ENCODE measurements at places on chromosomes 7 and 10. TPM values are rescaled to one million over a fixed set of nuclear protein-coding genes. Genes with fewer than 3 reads are reported as not detected.

- no peak overlapping the region for H3K27ac ChIP-seq
- no peak for DNase-seq
- no peaks in the 10 kb centered on the region for H3K4me1 ChIP-seq
- H3K36me3 ChIP-seq, result no peaks in the 10 kb centered on the region
- no peaks in the 10 kb centered on the region for H3K27me3 ChIP-seq
- no peak overlapping the region for H3K4me3 ChIP-seq
These were observed 14.8 kb downstream of the COL13A1 start for GRCh38 chr10:69816521-69816920.

The UPK3B gene
- 1.7 TPM for total RNA-seq

DNA sequence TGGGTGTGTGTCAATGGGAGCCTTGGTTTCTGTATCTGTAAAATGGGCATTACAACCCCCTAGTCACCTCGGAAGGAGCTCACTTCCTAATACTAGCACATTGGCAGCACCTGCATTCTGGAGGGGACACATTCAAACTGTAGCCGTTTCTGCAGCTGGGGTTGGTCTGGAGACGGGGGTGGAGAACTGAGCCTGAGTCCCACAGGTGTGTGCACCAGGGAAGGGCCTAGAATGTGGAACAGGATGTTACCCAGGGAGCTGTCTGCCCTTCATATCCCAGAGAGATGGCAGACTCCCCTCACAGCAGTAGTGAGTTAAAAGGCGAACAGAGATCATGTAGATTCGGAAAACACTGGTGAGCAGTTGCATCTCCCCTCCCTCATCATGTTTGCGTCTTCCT, 272.8 kb upstream of the ZNF32 start:
- H3K27me3 ChIP-seq, result no peaks in the 10 kb centered on the region
- no peaks in the 10 kb centered on the region for H3K4me1 ChIP-seq
- H3K36me3 ChIP-seq, result no peaks in the 10 kb centered on the region
- no peak for DNase-seq

DNA sequence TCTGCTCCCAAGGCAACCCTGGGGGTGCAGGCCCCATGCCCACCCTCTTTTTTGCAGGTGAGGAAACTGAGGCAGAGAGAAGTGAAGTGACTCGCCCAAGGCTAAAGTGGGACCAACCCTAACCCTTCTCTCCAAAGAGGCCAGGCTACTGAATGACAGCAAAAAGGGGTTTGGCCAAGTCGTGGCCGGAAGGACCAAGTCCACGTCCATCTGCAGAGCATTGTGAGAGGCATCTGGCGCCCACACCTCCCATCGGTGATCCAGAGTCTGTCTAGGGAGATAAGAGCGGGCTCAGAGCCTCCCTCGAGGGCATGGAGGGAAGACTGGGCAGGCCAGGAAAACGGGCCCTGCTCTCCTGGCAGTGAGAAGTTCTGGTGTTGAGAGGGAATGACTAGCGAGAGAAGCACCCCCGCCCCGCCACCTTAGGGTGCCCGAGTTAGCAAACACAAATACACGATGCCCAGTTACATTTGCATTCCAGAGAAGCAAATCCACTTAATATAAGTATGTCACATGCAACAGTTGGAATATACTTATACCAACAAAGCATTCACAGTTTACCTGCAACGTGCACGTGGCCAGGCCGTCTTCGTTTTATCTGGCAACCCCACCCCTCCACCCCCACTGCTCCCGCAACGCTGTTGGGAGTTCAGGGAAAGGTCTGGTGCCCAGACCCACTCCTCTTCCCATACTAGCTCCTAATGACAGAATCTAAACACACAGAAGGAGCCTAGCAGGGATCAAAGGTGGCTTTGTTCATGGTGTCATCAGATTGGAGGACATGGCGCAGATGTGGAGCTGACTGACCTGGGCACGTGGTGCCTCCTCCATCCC, 124.9 kb downstream of the OAT start:
- peak; percentile 47 for DNase-seq
- no peaks in the 10 kb centered on the region for H3K36me3 ChIP-seq
- no peak overlapping the region for H3K27ac ChIP-seq
- no peaks in the 10 kb centered on the region for H3K4me1 ChIP-seq
- H3K4me3 ChIP-seq, result no peak overlapping the region

DNA sequence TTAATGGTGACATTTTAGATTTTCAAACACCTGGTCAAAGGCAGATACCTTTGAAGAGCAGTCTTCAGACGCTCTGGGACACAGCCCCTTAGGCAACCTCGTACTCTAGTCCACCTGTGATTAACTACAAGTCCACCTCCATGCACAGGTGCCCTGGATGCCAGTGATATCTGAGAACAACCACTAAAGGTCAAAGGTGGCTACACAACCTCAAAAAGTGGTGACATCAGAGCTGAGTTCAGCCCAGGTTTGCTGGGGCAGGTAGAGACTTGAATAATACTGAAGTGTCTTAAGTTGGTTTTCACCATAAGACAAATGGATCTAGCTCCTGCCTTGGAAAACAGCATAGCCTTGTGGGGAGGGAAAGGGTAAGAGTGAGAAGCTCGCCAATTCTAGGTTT, 143.4 kb upstream of the ADO start:
- H3K27ac ChIP-seq, result no peak overlapping the region
- no peaks in the 10 kb centered on the region for H3K36me3 ChIP-seq
- no peak for DNase-seq

All from aorta (tissue), 5 donors.